Bronchus fibroblast of lung (primary cell): ENCODE measurements at places on chromosomes 12 and 14. TPM values are rescaled to one million over a fixed set of nuclear protein-coding genes. Genes with fewer than 3 reads are reported as not detected.

Gene TAS2R30
- under 0.01 TPM in 1 of 2 replicates, not detected in the other for total RNA-seq

Gene SVOP
- not detected in 2 replicates for total RNA-seq

Gene PIWIL1
- not detected in 2 replicates for total RNA-seq

Gene ZNF410
- total RNA-seq, result 36.7 and 41.3 TPM in 2 replicates

Gene RNU4-1
- under 0.01 TPM in 2 replicates for total RNA-seq

Gene WSCD2
- total RNA-seq, result not detected in 2 replicates

Gene NELL2
- total RNA-seq, result 1.5 TPM in 1 of 2 replicates, not detected in the other

Gene C12orf60
- total RNA-seq, result 1.3 and 1.8 TPM in 2 replicates

Gene CDK2
- 55.6 and 57.4 TPM in 2 replicates for total RNA-seq

Gene PMEL
- 0.89 and 1.0 TPM in 2 replicates for total RNA-seq

Gene KCNA5
- not detected in 2 replicates for total RNA-seq

Gene GLIPR1L1
- total RNA-seq, result not detected in 2 replicates

Gene SLC25A3
- total RNA-seq, result 830 and 1,140 TPM in 2 replicates
